ENCODE measurements at places on chromosomes 3 and 15. TPM values are rescaled to one million over a fixed set of nuclear protein-coding genes. Genes with fewer than 3 reads are reported as not detected.

The A4GNT gene
- polyA plus RNA-seq: 0.36 TPM

The ECE2 gene
- polyA plus RNA-seq: not detected

The GP9 gene
- 0.28 TPM for polyA plus RNA-seq

The SPESP1 gene
- polyA plus RNA-seq: 1.3 TPM

Data from muscle of arm (tissue), 14 donors.